ENCODE measurements at places on chromosomes 6 and 20.
A peak's percentile ranks its signal among the peaks of the same experiment; 100 is the strongest.

- DNase-seq, result no peak
These were observed 86.0 kb upstream of the SLC22A16 start for GRCh38 chr6:110562316-110562915.

- no peak for DNase-seq
These were observed 107.5 kb upstream of the PDE10A start for GRCh38 chr6:165770397-165771082.

DNA sequence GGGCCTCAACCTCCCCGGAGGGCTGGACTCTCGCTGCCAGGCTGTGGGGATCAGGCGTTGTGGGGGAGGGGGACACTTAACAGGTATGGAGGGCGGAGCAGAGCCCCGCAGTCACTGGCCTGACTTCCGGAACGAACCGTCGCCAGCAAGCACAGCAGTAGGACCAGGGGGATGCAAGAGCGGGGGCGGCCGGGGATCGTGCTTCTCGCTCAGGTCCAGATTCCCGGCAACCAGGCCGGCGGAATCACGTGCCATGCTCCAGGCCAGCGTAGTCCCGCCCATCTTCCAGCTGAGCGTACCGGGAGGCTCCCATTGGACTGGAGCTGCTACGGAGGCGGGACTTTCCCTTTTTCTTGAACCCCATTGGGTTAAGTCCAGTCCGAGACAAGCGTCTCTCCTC, 10.0 kb upstream of the POU5F1 start:
- peak; percentile 45 for DNase-seq

- no peak for DNase-seq
These were observed 93.3 kb downstream of the SESN1 start for GRCh38 chr6:109001291-109001894.

GRCh38 chr6:26118999-26119398, 31.8 kb downstream of the HFE start:
- DNase-seq, result no peak

GRCh38 chr6:169752074-169752623, 727 bp downstream of the ERMARD start:
- DNase-seq, result no peak

DNA sequence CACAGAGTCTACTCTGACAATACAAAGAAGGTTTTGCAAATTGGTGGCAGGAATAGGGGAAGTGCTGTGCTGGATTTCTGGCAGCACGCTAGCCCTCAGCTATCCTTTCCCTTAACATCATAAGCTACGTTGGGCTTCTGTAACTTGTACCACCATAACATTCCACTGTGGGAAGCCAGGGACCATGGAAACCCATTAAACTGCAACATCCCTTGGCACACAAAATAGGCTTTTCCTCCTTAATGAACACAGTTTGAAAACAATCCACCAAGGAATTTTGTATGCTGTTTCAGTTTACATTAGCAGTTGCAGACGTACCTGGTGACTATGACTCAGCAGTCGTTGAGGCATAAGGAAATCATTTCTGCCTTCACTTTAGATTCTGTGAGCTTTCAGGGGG, 203.9 kb upstream of the RAB32 start:
- no peak for DNase-seq

GRCh38 chr6:13437218-13437996, 50.0 kb downstream of the GFOD1 start:
- DNase-seq, result no peak

DNA sequence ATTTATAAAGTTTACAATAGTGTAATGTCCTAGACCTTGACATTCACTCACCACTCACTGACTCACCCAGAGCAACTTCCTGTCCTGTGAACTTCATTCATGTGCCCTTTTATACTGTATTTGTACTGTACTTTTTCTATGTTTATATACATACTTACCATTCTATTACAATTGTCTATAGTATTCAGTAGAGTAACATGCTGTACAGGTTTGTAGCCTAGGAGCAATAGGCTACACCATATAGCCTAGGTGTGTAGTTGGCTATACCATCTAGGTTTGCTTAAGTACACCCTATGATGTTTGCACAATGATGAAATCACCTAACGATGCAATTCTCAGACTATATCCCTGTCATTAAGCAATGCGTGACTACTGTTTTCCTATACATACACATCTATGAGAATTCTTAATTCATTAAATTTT, 17.5 kb downstream of the EDEM2 start:
- DNase-seq, result no peak

DNA sequence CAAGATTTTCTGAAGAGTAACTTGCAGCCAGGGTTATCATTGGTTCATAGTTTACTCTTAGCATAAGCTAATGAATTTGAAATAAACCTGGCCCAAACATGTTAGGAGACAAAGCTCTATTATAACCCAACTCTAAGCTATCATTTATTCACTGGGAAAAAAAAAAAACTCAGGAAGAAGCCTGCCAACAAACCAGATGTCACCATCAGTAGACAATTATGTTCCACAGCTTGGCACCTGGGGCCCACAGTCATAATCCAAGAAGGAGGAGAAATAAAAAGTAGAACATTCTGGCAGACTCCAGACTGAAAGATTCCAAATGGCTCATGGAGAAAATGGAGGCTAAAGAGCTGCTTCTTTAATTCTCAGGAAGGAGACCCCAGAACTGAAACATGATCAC, 100.0 kb upstream of the CNR1 start:
- no peak for DNase-seq

- no peak for DNase-seq
These were observed 383.0 kb upstream of the CDH4 start for GRCh38 chr20:60869087-60869486.

DNA sequence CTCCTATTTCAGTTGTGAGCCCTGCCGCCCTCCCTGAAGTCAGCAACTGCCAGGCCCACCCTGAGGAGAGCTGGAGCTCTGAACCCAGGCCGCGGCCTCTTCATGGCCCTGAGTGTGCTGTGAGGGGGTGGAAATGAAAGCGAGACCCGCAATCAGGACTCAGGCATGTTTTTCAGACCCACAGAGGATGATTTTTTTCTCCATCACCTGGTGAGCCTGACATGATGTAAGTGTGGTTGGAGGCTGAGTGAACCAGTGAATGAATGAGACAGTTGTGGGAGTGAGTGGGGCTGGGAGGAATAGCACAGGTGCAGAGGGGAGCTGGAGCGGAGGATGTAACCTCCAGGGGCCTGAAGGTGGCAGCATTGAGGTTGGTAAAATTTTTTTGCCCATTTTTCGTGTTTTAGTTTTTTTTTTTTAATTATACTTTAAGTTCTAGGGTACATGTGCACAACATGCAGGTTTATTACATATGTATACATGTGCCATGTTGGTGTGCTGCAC, 18.3 kb downstream of the RAET1L start:
- DNase-seq, result no peak

- DNase-seq, result peak; percentile 57
These were observed 600.4 kb upstream of the JAG1 start for GRCh38 chr20:11274141-11274594.

DNA sequence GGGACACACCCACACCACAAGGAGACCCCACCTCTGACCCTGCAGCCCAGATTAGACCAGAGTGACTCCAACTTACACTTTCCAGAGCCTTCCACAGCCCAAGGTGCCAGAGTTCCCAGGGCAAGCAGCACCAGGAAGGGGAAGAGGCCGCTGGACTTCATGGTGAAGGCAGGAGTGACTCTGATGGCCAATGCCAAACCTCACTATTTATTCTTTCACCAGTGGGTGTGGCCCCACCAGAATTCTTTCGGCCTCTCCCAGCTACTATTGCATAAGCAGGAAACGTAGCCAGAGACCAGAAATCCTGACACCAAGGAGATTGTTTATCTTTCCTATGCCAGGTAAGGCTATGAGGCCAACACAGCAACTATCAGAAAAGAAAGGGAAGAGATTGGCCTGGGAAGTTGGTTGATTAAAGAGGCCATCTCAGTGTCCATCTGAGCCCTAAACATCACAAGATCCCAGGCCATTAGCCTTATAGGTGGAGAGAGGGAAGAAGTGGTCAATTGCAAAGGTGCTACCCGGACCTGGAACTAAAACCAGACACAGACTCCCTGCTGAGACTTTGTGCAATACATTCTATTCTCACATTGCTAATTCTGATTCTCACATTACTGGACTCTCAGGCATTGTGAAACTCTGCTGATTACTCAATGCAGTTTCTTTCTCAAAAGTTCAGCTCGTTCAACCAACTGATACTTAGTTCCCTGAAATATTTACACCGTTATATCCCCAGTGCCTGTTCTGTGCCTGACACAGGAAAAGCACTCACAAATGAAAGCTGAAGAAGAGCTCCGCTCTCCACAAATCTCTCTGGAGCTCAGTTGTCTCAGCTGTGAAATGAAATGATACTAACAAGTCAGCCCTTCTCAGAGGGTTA, at the start of gene SLPI:
TSS of gene SLPI (minus strand) at position 182 of the 880 bp plus-strand sequence. CDS start at position 161, 21 bp downstream.
- DNase-seq, result no peak

GRCh38 chr6:22904431-22904830, 335.1 kb downstream of the HDGFL1 start:
- DNase-seq, result no peak

- no peak for DNase-seq
These were observed 373.2 kb upstream of the CNR1 start for GRCh38 chr6:88539295-88539764.

- DNase-seq, result no peak
These were observed 235.4 kb upstream of the BTBD3 start for GRCh38 chr20:11682285-11682684.

DNA sequence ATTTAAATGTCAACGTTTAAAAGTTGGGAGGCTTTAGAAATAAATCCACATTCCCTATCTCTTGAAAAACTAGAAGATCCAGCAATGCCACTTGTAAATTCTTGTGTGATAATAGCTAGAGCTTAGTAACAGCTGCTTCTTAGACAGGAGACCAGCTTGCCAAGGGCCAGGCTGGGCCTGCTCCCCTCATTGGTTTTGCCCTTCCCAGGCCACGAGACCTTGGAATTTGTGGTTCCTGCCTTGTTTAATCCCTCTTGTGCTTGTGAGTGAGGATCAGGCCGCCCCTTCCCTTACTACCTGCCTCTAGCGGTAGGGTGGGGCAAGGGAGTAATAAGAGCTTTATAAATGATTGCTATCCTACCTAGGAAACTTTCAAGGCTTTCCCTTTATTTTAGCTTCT, 363.5 kb downstream of the SYNE1 start:
- DNase-seq, result no peak

GRCh38 chr6:5866547-5867051, 140.1 kb downstream of the NRN1 start:
- DNase-seq, result no peak

- no peak for DNase-seq
These were observed 141.0 kb upstream of the COL21A1 start for GRCh38 chr6:56388415-56388755.

- DNase-seq, result no peak
These were observed 1.4 kb downstream of the PIM1 start for GRCh38 chr6:37171201-37171969.

Measured in forelimb muscle (tissue), 1 donor.